ENCODE measurements at places on chromosomes 3 and 15. TPM values are rescaled to one million over a fixed set of nuclear protein-coding genes. Genes with fewer than 3 reads are reported as not detected.

COL7A1 gene
- total RNA-seq, result 84.9 TPM

THBS1 gene
- 128 TPM for total RNA-seq

ATP13A5 gene
- total RNA-seq, result not detected

TRPM1 gene
- 0.07 TPM for total RNA-seq

ZNF660 gene
- not detected for total RNA-seq
